ENCODE measurements at places on chromosomes 1 and 21.

GRCh38 chr1:195082183-195082582 lies 1526.1 kb downstream of the KCNT2 start:
- no peak for DNase-seq

GRCh38 chr1:197638316-197638715 lies 137.0 kb downstream of the DENND1B start:
- DNase-seq, result no peak

- DNase-seq, result peak; percentile 84
These were observed 632.0 kb downstream of the SMYD3 start for GRCh38 chr1:245874942-245875580.

DNA sequence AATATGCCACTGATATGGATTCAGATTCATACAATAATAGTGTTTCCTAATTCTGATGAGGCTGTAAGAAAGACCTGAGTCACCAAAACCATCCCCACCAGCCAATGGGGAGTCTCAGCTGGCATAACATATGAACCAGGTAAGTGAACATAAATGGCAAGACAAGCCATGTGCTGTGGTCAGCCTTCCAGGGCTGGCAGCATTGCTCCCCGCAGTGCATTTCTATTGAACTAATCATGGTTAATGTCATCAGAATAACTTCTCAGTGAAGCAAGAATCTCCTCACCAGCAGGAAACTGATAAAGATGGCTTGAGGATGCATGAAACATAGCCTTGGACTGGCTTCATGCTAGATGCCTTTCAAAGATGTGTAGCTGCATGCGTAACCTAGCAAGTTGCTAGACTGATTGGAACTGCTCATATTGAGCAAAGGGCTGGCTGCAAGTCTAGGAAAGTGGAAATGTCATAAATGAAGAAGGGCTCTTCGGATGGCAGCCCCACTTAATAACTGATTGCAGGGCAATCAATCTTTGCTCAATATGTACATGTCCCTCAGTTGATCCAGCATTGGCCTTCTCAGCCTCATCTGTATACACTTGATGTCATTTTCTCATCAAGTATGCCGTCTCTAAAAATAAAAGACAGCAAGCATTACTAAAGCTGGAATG lies 88.0 kb downstream of the NTNG1 start:
- DNase-seq, result no peak

DNA sequence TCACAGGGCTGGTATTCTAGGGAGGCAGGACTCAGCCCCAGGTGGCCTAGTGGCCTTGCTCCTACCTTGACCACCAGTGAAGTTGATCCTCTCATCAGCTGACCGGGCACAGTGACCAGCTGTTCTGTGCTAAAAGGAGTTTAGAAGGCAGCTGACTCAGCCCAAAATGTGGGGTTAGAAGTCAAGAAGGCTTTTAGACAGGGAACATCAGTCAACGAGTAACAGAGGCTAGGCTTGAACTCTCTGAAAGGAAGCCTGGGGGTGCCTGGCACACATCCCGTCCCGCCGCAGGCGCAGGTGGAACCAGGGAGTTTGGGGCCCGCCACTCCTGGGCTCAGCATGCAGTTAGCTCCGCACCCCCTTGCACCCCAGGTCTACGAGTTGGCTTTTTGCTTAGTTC lies 114.9 kb upstream of the SLC45A1 start:
- no peak for DNase-seq

- DNase-seq, result no peak
These were observed 87.1 kb upstream of the BCL10 start for GRCh38 chr1:85363521-85363920.

DNA sequence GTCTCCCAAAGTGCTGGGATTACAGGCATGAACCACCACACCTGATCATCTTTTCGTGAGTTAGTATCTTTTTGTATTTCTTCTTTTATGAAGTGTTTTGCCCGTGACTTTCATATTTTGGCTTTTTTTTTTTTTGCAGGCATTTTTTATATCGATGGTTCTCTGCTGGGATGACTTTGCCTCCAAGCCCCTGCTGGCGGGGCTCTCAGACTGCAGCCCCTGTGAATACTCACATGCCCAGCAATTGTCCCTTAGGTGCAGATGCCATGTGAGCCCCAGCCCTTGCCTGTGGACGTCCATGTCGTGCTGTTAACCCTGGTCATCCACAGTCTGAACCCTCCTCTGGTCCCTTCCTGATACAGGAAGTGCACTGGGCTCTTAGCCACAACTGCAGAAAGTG lies 21.7 kb downstream of the CRYAA start:
- no peak for DNase-seq

Measured in dermis microvascular lymphatic vessel endothelial cell (primary cell).